Astrocyte of the spinal cord (primary cell): ENCODE measurements at places on chromosomes 3 and 15.

GRCh38 chr3:44223299-44223698 lies 18.4 kb upstream of the TOPAZ1 start:
- peak; percentile 14 for DNase-seq

DNA sequence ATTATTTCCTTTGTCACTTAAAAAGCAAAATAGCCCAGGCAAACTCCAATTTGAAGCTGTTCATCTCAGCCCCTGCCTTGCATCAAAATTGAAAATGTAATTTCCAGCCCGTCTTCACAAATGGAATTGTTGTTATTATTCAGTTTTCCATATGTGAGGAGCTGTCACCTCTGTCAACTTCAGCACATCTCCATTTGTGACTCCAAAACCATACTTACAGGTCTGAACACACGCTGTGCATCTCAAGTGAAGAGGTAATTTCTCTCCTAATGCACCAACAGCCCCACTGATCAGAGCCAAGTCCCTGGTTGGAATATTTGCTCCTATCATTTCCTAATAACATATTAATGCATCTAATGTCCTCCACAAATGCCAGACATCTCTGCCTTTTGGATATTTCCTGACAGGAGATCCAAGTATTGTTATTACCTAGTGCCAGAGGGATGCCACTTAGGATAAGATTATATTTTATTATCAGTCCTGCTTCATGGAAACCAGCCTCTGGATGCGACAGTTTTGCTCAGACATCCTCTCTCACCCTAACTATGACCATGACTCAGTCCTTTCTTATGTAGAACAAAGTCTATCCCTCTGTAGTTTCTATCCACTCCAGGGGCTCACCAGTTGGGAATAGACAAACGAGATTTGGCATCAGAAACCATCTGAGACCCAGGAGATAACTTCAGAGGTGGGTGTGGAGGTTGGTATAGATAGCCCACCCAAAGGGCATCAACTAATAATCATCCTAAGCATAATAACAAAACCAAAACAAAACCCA lies 379.8 kb downstream of the VPS13C start:
- no peak for DNase-seq

DNA sequence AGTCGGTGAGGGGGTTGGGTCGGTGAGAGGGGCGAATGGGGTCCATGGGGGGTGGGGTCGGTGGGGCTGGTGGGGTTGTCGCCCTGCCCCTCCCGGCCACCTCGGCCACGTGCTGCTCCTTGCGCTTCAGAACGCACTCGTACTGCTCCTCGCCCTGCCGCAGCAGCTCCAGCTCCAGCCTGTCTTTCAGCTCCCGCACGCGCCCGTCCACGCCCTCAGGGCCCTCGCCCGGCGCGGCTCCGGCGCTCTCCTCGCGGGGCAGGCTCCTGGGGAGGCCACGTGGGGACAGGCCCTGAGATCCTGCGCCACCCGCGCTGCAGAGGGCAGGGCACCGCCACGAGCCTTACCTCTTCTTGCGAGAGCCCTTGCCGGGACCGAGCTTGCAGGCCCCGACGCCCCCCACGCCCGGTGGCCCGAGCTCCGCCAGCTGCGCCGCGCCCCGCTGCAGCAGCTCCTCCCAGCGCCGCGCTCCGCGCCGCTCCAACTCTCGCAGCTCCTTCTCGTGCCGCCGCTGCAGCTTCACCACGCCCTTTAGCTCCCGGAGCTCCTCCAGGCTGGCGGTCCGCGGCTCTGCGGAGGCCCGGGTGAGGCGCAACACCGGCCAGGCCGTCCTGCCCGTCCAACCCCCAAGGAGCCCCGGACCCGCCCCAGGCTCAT lies 8.2 kb upstream of the ANKRD63 start:
- DNase-seq, result peak; percentile 39

DNA sequence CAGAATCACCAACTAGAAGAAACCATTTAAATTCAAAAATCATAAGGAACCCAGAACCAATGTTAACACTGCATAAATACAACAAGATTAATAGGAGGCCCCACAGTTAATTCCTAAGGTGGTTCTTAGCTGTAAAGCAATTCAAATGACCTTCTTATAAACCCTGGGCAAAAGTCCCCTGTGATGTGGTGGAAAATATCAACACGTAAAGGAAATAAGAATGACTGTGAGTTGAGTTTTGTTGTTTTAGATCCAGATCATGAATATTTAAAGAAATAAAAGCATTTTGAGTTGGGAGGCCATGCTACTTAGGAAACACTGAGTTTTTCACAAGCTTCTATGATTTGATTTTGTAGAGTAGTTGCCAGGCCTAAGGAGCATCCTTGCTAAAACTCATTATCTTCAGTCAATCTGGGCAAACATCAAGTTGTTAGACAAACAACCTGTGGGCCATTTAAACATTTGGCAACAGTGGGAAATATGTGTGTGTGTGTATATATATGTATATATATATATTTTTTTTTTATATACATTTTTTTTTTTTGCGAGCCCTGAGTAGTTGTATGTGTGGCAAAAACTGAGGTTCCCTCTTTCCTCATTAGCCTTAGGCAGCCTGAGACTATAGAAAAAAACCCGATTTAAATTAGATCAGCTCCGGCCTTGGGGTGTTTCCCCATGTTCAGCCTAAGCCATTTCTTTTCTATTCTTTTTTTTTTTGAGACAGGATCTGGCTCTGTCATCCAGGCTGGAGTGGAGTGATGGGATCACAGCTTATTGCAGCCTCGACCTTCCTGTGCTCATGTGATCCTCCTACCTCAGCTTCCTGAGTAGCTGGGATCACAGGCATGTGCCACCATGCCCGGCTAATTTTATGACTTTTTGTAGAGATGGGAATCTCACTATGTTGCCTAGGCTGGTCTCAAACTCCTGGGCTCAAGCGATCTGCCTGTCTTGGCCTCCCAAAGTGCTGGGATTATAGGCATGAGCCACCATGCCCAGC lies 8.0 kb upstream of the PXK start:
- peak; percentile 37 for DNase-seq

DNA sequence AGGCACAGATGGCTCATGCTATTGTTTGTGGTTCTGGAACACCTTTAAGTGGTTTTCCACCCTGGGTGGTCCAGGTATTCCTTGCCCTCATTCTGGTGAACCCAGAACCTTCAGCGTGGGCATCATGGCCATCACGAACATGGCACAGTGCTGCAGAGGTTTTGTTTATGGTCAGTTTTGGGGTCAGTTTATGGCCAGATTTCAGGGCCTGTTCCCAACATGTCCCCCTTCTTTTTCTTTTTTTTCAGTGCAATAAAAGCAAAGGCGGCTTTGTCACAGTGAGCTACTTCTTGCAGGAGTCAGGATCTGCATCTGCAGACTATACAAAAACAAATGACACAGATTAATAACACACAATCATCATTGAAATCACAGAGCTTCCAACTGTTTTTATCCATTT lies 1085.0 kb upstream of the ALCAM start:
- DNase-seq, result no peak
